ENCODE measurements at places on chromosomes 4 and X.

- DNase-seq = no peak
These were observed 136.5 kb upstream of the HS3ST1 start for GRCh38 chr4:11565213-11565612.

GRCh38 chr4:85555206-85555605, 80.3 kb downstream of the ARHGAP24 start:
- no peak for DNase-seq

- DNase-seq = no peak
These were observed 137.9 kb upstream of the NALF2 start for GRCh38 chrX:69366183-69366582.

DNA sequence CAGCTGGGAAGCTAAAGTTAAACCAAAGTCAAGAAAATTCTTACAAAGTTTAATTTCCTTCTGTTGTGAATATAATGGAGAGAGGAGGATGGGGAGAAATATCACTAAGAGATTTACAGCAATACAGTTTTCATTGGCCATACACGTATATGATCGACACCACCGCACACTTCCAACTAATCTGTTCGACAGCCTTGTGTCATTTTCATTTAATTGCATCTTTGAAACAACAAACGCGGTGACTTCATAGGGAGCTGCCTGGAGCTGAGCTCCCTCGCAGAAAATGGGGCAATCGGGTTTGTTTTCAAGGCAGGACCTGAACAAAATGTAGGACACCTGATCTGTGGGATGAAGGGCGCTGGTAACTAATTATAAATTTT, 1.3 kb downstream of the PTPN13 start:
- no peak for DNase-seq

GRCh38 chr4:165384598-165384997, 5.8 kb downstream of the CPE start:
- no peak for DNase-seq

GRCh38 chr4:99300934-99301333, 10.1 kb upstream of the ADH1A start:
- DNase-seq = no peak

GRCh38 chr4:104735174-104735573, 240.5 kb upstream of the CXXC4 start:
- DNase-seq = no peak

- DNase-seq = no peak
These were observed 187.3 kb upstream of the PACRGL start for GRCh38 chr4:20512985-20513384.

GRCh38 chr4:174430576-174430975, 91.7 kb downstream of the HPGD start:
- DNase-seq = no peak

DNA sequence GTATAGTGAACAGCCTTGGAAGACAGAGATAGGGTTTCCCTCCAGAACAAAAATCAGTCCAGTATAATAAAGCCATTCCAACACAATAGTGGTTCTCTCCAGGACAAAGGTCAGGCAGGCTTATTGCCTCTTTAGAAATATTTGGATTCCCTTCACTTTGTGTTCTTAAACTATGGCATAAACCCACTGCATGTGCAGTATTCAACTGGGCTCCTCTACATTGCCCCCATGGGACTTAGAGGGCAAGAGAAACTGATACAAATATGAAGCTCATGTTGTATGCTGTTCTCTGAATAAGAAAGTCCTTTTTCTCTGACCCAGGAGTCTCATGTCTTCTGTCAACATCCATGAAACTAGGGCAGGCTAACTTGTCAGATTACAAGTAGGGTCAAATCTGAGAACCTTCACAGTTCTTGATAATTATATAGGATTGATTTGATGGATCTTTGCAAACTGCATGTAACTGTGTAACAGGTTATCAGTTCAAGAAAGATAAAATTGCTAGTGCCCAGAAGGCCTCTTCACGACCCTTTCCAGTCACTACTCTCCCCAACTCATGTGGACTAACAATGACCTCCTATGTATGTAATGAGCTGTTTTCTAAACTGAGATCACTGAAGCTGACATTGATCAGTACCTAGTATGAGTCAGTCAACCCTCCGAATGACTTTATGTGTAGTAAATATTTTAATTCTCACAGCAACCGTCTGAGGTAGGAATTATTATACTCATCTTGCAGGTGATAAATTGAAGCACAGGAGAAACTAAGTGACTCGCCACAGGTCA, 31.9 kb upstream of the FAM9C start:
- no peak for DNase-seq

DNA sequence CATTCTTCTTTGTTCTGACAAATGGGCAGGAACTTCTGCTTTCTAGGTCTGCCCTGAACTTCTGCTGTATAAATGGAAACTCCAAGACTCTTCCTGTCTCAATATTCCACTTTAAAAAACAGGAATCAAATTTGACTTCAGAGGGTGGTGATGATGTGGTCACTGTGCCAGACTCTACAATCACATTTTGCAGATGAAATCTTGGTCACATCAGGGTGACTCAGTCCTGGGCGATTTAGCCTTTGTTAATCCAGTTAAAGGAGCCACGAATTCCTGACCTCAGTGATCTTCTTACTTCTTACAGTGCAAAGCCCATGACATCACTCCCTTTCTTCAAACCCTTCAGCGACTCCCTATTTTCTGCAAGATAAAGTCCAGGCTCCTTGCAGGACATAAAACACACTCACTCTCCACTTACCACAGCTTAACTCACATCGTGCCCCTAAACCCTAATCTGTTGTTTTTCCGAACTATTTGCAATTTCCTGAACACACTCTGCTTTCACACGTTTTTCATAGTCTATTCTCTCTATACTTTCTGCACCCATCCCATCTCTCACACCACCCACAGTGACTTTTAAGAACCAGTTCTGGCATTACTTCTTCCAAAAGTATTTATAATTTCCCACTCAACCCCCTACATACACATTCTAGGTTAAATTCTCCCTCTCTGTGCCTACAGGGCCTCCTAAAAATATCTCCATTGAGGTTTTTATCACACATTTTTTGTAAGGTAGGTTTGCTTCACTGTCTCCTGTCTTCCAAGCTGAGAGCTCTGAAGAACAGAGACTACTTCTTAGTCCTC, 11.1 kb downstream of the GASK1B start:
- no peak for DNase-seq

DNA sequence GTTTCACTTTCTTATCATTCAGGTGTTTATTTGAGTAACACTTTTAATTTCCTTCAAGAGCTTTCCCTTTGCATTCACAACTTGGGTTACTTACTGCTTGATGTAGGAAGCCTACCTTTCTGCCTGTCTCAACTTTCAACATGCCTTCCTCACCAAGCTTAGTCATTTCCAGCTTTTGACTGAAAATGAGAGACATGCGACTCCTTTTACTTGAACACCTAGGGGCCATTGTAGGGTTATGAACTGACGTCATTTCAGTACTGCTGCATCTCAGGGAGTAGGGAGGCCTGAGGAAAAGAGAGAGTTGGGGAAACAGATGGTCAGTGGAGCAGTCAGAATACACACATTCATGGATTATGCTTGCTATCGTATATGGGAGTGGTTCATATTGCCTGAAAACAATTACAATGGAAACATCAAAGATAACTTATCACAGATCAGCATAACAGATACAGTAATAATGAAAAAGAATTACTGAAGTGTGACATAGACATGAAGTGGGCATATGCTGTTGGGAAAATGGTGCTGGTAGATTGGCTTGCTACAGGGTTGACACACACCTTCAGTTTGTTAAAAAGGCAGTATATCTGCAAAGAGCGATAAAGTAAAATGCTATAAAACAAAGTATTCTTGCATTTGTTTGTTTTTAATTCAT, 25.7 kb downstream of the USP53 start:
- no peak for DNase-seq

DNA sequence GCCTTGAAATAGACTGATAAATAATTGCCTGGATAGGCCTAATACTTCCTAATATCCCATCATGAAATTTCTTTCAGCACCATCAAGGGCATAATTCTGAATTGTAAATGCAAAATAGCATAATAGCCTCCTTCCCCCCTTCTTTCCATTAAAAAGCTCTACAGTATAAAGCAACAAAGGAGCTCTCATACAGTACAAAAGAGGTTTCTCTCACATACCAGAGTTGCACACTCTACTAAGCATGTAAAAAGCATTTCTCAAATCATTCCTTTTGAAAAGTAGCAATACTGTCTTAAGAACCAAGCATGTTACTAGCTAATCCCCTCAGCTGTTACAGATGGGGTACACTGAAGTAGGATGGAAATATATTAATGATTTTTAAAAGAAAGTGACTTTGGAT, 509.0 kb downstream of the KLHL13 start:
- no peak for DNase-seq

DNA sequence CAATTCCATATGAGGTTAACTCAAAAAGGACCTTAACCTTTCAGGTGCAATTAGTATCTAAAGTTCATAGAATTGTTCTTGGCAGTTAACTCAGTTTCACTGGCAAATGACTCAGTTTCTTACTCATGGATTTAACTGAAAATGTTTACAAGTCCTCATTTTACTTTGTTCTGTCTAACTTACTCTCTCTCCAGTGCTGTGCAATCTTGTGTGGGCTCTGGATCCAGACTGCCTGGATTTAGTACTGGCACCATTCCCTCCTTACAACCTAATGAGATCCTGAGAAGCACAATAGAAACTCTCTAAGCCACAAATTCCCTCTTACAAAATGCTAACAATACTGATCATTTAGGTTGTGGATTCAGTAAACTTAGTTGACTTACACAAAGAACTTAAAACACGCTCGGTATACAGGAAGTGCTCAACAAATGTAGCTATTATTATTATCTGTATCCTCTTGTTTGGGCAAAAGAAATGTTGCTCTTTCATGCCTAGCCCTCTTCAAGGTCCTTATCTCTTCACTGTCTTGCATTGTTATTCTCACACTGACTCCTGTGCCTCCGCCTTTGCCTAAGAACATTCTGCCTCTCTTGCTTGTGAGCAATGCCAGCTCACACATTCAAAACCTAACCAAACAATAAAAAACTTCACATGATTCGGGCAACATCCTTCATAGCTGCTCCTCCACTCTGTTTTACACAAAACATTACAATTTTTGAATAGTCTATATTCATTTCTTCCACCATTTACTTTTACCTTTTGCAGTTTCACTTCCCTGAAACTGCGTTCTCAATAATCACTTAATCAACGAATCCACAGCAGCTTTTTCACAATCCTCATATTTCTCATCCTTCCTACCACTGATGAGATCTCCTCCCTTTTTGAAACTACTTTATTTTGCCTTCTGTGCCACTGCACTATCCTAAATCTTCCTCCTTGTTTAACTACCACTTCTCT, 91.8 kb downstream of the PDE5A start:
- DNase-seq = no peak

GRCh38 chrX:38929966-38930421, 128.7 kb downstream of the MID1IP1 start:
- DNase-seq = no peak

GRCh38 chr4:150973626-150974251, 41.3 kb downstream of the LRBA start:
- DNase-seq = no peak

GRCh38 chr4:21768349-21769310, 179.9 kb downstream of the KCNIP4 start:
- no peak for DNase-seq

DNA sequence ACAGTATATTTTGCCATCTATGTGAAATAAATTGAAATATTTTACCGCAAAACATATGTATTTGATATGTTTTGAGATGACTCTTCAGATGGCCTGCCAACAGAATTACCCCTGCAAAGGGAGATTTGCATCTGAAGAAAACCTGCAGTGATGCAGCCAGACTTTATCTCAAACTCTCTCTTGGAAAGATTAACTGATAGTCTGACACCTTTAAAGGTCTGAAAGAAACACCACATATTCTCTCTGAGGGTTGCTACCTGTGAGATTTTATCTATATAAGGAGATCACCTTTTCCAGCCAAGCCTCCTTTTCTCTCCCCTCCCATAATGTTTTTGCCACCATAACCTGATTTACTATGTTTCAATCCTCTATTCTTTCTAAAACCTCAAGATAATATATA, 1106.3 kb upstream of the IGFBP7 start:
- no peak for DNase-seq

- DNase-seq = no peak
These were observed 144.4 kb downstream of the NHS start for GRCh38 chrX:17519358-17519757.

- DNase-seq = peak; percentile 18
These were observed 21.8 kb downstream of the CMC4 start for GRCh38 chrX:155048977-155049619.

- peak; percentile 26 for DNase-seq
These were observed 4.3 kb upstream of the HAUS7 start for GRCh38 chrX:153474718-153475117.

- DNase-seq = no peak
These were observed 57.9 kb downstream of the MND1 start for GRCh38 chr4:153402366-153402765.

DNA sequence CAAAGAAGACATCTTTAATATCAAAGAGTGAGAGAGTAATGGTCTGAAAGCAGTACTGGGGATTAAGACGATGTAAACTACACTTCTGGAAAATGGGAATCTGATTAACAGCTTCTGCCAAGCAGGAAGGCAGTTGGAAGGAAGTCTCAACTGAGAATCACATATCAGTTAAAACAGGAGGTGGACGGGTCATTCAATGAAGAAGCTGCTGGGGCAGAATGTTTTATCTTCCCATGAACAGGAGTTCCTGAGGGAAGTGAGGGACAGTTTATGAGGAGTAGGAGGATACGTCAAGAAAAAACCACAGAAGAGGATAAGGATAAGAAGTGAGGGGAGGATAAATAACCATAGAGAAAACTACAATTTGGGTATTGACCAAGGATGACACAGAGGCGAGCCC, 38.7 kb upstream of the MAGEA10 start:
- no peak for DNase-seq

DNA sequence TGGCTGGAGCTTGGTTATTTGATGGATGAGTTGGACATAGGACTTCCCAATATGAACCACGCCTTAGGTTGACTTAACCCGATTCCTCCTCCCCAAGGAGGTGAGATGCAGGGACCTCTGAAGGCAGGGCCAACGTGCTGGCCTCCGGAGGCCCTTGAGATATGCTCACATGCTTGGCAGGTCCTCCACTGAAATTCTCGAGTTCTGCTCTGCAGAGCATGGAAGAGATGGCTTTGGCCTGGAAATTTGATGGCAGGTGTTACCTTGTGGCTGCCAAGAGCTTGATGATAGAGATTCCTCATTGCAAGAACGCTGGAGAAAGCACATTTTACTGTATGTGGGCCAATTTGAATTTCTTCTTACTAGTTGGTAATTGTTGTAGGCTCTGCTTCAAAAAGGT, 117.4 kb upstream of the LIMCH1 start:
- DNase-seq = no peak

DNA sequence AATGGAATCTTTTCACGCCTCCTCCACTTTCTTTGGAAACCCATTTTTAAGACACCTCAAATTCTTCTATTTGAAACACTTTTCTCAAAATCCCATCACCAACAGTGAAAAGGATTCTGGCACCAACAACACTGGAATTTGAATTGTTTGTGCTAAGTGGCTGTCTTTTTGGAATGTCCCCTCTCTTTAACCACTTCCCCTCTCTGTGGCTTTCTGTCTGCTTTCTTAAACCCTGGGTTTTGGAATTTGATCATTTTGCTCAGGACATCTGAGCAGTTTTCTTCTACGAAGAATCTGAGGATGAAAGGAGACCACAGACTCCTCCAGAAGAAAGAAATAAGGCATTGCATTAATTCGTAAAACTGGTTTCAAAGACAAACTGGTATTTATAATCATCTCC, 89.0 kb downstream of the MXRA5 start:
- no peak for DNase-seq
